ENCODE measurements at places on chromosomes 6 and 20.

- DNase-seq: no peak
Observed at GRCh38 chr6:116764961-116765841, at the start of gene FAM162B. Gene FAM162B, minus strand, starts transcription at chr6:116765719. Its CDS starts 143 bp downstream, at chr6:116765576.

GRCh38 chr6:18676548-18676947 is 289.4 kb downstream of the RNF144B start:
- no peak for DNase-seq

DNA sequence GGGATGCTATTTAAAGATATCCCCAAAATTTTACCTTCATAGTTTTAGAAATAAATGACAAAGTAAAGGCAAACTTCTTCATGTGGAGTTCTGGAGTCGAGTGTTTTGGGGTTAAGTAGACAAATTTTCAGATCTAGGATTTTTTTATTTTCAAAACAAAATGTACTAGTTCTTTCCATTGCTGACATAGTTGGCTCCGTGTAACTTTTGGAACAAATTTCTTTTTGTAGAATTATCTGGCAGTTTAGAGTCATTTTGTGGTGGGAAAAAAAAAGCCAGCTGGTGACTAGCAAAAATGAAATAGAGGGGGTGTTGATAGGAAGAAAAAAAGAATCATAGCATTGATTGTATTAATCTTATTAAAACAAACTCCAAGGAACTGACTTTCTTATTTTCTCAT is 131.6 kb upstream of the TCF21 start:
- no peak for DNase-seq

- no peak for DNase-seq
Observed at GRCh38 chr6:91719414-91719813, 1132.5 kb upstream of the MAP3K7 start.

GRCh38 chr6:162100096-162100495 is 627.5 kb downstream of the PRKN start:
- DNase-seq: no peak

DNA sequence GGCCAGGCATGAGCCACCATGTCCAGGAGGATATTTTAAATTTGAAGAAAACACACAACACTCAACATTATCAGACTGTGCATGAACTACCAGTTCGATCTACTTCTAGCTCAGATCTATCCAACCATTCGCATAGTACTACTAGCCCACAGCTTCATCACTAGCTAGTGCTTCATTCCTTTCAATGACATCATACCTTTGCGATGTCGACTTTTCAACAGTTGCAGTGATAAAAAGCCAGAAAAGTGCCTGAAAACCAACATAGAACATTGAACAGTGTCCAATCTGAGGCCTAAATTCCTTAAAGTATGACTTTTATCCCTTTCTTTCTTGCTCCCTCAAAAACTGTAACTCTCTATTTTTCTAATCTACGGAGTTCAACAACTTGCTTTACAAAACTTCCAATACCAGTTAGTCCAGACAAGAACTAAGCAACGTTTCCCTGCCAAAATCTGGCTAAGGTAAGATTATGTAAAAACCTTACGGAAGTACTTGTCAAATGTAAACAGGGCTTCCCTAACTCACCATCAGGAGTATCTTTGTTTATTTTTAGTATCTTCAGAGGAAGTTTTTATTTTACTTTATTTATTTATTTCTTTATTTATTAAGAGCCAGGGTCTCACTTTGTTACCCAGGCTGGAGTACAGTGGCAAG is 434.0 kb upstream of the JARID2 start:
- no peak for DNase-seq

DNA sequence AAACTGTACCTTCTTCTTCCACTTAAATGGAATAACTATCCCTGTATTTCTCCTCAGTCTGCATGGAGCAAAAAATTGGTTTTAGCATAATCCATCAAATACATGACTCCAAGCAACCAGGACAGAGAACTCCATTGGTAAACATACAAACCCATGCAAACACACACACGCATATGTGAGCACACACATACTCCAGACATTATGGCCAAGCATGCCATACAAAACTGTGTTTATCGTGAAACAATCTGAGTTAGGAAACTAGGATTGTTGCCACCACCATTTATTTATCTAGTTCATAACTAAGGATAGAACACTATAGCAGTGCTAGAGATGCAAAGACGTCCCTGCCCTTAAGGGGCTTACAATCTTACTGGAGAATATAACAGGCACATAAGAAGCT is 206.0 kb upstream of the SHLD1 start:
- no peak for DNase-seq

DNA sequence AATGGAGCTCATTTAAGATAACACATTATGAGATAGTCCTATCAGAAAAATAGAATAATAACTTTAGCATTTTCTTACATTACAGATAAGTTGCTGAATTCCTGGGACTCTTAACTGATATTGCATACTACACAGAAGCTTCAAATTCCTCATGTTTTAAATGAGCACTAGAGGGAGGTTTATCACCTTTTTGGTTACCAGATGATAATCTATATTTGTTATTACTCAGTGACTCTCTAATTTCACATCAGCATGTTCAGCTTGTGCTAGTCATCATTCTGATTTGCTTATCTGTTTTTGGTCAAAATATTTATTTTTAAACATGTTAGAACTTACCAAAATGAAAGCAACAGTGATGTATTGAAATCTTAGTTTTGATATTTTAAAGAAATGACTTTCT is 20.5 kb upstream of the GJA10 start:
- no peak for DNase-seq

DNA sequence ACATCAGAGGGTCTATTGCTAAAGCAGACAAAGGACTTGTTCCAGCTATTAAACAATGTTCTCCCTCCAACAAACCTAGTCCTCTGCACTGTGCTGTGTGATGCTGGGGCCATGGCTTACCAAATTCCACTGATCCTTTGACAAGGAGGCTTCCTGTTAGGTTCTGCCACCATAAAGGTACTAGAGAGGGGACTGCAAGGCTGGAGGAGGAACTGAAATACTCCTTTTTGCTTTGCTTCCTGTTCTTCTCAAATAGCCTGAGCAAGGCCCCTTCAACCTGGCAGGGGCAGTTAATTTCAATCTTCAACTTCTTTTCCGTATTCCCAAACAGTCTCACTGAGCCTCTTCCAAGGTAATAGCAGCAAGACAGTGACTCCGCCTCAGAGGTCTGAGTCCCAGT is 286.4 kb upstream of the IRAK1BP1 start:
- DNase-seq: no peak

DNA sequence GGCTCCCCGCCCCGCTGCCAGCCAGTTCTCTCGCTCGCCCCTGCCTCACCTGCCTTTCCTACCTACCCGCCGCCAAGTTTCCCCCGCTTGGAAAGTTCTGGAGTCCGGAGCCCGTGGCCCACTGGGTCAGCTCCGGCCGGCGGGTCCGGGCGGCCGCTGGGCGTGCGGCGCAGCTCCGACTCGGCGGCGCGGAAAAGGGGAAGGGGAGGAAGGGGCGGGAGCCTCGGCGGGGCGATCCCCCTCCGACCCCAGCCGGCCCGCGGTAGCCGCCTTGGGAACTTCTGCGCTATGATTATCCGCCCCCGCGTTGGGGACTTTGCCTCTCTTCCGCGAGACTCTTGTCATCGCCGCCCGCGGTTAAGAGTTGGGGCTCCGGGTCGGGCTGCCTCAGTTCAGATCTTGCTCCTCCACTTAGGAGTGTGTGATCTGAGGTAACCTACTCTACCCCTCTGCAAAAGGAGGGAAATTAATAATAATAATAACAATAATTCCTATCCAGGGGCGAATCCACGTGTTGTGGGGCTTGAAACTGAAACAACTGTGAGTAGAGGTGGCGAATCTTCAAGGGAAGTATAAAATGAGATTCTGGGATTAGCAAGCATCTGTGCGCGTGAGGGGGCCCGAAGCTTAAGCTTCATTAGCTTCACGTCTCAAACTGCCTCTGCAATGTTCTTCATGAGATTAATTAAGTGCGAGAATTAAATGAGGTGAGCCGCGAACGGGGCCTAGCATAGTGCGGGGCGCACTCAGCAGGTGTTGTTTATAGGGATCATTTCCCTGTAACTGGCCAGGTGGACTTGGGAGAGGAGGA is 30.8 kb downstream of the SF3B5 start:
- DNase-seq: no peak

GRCh38 chr6:114707081-114707620 is 364.3 kb upstream of the HS3ST5 start:
- no peak for DNase-seq

DNA sequence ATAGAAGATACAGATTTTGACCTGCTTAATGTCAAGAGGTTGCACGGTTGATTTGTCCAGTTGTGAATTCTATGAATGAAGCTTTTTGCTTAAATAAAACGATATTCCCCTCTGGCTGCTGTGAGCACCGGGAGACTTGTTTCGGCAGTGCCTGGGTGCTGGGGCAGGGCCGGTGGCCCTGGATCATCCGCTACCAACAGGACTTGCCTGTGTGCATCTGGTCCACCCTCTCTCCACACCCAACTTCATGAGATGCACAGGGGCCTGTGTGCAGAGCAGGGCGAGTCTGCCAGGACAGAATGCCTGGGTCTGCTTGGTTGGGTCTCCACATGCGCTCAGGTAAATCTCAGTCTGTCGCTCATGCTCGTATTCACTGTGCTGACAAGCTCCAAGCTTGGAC is 65.5 kb downstream of the TSHZ2 start:
- no peak for DNase-seq

DNA sequence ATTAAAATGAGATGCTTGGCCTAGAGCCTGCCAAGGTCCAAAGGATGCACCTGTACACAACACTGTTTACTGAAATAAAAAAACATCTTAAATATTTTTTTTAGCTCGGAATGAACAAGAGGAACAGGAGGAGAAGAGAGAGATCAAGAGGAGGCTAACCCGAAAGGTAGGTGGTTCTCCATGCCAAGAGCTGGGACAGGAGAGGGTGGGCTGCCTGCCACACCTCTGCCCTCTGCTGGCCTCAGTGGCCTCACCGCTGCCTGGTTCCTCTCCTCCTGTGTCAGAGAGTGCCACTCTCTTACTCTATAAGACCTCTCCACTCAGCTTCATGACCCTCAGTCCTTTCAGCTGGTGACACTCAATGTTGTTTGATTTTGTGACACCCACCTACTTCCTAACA is 50.2 kb downstream of the TBC1D7 start:
- no peak for DNase-seq

DNA sequence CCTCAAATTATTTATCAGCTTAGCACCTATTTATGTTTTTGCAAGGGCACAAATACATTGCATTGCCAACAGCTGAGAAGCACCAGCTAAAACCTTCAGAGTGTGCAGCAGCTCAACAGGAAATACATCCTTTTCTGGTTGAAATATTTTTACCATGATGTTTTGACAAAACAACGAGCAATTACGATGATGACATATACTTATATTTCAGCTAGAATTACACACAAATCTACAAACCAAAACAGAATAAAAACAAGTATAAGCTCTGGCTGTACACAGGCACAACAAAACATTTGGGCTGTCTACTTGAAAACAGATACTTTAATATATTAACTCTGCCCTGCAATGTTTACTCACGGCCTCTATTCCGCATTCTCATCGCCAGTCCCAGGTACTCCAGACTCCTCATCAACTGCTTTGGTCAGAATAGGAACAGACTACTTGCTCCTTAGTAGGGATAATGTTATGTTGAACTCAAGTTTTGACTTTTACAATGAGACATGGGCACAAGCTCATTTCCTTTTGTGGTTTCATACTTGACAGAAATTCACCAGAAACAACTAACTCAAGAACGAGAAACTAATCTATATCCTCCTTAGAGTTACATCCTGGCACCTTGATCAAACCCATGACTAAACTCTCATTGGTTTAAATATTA is 377.6 kb downstream of the ESR1 start:
- no peak for DNase-seq

GRCh38 chr6:5453546-5453945 is 192.2 kb downstream of the FARS2 start:
- no peak for DNase-seq

DNA sequence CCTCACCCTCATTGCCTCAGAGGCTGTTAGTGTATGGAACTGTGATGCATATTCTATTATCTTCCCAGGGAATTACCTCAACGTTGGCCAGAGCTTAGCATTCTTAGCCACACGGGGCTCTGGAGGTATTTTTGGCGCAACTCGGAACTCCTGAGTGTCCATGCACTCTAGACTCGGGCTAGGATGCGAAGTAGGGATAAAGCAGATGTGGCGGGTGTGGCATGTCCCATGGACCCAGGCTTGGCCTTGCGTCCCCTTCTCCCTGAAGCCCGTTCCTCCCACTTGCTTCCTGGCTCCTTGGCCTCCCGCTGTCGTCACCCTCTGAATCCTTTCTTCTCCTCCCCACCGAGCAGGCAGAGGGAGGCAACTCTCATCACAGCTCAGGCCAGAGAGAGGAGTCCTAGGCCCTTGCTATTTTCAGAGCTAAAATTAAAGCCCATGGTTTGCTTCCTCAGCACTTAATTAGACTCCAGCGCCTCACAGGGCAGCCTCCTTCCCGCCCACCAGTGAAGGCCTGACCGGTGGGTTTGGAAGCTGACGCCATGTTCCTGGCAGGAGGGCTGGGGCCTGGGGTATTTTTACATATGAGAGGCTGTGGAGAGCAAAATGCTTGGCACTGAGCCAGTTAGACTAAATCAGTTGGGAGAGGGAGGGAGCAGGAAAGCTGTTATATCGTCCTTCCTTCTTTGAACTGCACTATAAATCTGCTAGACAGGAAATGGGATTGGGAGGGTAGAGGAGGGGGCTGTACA is 138.7 kb downstream of the FOXO3 start:
- no peak for DNase-seq

DNA sequence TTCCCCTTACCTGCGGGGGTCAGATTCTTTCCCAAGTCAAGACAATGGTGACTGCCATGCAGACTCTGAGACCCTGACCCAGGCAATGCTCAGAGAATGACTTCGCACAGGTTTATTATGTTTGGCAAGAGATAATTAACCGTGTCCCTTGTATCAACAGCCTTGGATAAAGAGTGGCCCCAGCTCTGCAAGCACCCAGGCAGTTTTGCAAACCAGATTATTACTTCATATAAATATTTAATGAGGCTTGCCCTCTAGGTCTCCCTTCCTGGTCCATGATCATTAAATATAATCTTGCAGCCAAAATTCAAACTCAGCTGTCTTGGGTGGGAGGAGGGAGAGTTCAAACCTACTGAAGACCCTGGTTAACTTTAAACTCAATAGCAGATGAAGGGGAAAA is 156.5 kb downstream of the ANKRD60 start:
- no peak for DNase-seq

GRCh38 chr20:647479-648019 is 5.5 kb downstream of the SRXN1 start:
- no peak for DNase-seq

DNA sequence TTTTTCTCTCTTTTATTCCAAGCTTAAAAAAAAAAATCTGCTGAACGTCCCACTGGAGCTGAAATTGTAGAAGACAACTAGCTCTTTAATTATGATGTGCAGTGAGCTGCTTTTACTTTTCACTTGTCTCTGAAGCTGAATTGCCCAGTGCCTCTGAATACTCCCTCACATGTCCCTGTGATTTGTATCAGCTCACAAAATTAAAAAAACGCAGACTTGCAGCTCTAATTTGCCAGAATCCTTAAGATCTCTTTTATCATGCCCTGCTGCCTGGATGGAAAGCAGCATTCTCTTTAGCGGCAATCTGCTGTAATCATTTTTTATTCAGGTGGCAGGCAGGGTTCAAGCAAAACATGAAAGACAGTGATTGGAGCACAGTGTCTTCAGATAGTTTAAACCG is 443.8 kb upstream of the SPTLC3 start:
- no peak for DNase-seq

- no peak for DNase-seq
Observed at GRCh38 chr20:24704899-24705298, 235.5 kb downstream of the SYNDIG1 start.

Measured in pulmonary artery endothelial cell (primary cell).